ENCODE measurements at places on chromosomes 13 and 19. TPM values are rescaled to one million over a fixed set of nuclear protein-coding genes. Genes with fewer than 3 reads are reported as not detected.

OR7D2 gene
- not detected for total RNA-seq

MED25 gene
- total RNA-seq: 16.2 TPM

MEIS3 gene
- total RNA-seq: 34.9 TPM

GDF15 gene
- total RNA-seq: 18.0 TPM

ZNF726 gene
- 2.9 TPM for total RNA-seq

CEACAM16 gene
- not detected for total RNA-seq

PSG7 gene
- not detected for total RNA-seq

ZNF154 gene
- 0.37 TPM for total RNA-seq

ANKLE1 gene
- total RNA-seq: 0.39 TPM

ETV2 gene
- total RNA-seq: 0.37 TPM

FPR3 gene
- total RNA-seq: not detected

ATP7B gene
- 2.2 TPM for total RNA-seq

IGFL4 gene
- total RNA-seq: not detected

KLK4 gene
- total RNA-seq: not detected

DCLK1 gene
- 38.9 TPM for total RNA-seq

ZNF667 gene
- total RNA-seq: 0.98 TPM

CYP4F8 gene
- total RNA-seq: not detected

RNF6 gene
- total RNA-seq: 20.9 TPM

GET3 gene
- 97.0 TPM for total RNA-seq
